NCI-H1092 (cell line): ENCODE measurements at places on chromosomes 2 and 18.

DNA sequence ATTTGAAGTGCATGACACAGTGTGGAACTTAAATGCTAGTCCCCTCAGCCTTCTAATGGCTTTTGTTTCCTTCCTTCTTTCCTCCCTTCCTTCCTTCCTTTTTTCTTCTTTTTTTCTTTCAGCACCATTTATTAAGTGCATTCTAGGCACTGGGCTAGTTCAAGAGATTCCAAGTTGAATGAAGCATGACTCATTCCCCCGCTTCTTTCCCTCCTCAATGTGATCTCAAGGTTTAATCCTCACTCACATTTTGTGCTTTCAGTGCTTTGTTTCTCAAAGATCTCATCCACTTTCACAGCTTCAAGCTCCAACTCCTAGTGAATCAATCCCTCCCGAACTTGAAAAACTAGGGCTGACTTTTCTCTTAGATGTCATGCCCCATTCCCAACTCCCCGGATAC is 90.1 kb downstream of the LBH start:
- DNase-seq: no peak

DNA sequence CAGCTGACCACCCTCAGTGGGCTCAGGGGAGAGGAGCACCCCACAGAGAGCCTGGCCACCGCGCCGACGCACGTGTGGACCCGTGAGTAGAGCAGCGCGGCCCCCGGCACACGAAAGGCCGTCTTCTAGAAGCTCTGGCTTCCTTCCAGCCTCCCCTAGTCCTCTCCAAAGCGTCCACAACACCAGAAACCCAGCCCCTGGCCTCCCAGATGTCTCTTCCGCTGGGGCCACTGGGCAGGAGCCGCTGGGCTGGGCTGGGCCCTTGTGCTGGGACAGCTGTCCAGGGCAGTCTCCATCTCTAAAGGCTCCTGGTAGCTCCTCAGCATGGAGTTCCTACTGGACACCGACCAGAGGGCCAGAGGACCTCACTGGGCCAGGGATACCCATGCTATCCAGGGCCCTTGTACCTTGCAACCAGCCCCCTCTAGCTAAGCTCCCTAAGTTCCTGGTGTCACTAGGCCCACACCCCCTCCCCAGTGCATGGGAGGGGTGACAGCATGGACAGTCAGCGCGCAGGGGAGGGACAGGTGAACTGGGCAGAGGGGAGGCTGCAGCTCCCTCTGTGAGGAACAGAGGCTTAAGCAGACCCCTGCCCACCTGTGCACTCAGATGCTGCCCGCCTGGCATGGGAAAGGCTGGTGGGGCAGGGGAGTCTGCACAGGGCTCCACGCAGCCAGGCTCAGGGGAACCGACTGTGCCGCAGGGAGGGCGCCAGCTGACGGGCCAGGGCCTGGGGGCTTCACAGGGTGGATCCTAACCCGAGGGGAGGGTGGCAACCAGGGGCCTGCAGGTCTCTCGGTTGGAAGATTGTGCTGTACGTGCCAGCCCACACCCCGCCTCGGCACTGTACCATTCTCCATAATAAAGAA is 32.9 kb downstream of the MTERF4 start:
- no peak for DNase-seq

GRCh38 chr2:126720638-126721037 is 64.7 kb downstream of the GYPC start:
- no peak for DNase-seq

DNA sequence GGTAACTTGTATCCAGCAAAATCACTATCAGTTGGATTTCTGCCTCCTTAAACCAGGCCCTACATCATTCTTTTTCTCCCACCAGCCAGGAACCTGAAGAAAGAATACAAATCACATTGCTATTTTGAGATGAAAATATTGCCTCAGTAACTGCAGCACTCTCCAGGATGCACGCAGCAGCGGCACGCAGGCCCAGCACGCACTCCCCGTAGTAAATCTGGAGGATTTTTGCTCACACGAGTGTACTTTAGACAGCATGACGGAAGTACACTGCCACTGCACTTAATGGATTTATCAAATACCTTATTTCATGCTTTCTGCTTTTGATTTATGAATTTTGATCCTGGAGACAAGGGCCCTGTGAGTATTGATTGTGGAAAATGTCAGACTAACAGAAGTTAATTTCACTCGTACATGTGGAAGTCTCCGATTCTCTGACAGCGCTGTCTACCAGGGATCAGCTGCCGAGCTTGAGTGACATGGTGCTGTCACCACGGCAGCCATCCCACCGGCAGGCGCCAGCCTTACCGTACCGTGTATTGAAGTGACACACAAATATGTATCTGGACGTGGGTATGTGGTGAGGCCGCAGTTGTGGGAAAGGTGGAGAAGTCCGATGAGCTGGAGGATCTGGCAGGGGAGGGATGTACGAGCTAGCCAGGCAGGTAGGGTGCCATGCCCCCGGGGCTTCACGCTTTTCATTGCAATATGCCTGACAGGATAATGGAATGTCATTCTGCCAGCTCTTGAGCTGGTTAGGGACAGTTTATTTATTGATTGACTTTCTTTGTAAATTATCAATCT is 863.7 kb downstream of the GALR1 start:
- DNase-seq: no peak

GRCh38 chr2:18522484-18523146 is 37.8 kb downstream of the RDH14 start:
- no peak for DNase-seq

- no peak for DNase-seq
Observed at GRCh38 chr18:64027931-64028695, 58.2 kb downstream of the SERPINB8 start.

DNA sequence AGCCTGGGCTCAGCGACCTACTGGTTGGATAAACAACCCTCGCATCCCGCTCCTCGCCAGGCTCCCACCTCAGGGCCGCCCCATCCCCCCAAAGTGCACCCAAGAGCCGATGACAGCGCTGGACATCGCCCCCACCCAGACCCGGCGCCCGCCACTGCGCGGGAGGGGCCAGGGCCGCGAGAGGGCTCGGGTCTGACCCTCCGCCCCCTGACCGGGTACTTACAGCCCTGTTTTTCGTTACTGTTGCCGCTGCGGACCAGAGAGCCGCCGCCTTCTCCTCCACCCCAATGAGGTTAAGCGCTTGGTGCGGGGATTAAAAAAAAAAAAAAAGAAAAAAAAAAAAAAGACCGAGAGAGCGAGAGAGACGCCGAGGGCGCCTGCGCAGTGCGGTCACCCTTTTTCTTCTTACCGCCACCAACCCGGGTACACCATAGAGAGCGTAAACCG is at the start of gene CLASP1:
CLASP1 (minus strand) TSS at position 314 of the 447 bp plus-strand sequence. CDS start 43,567 bp downstream, outside the sequence.
- no peak for DNase-seq

DNA sequence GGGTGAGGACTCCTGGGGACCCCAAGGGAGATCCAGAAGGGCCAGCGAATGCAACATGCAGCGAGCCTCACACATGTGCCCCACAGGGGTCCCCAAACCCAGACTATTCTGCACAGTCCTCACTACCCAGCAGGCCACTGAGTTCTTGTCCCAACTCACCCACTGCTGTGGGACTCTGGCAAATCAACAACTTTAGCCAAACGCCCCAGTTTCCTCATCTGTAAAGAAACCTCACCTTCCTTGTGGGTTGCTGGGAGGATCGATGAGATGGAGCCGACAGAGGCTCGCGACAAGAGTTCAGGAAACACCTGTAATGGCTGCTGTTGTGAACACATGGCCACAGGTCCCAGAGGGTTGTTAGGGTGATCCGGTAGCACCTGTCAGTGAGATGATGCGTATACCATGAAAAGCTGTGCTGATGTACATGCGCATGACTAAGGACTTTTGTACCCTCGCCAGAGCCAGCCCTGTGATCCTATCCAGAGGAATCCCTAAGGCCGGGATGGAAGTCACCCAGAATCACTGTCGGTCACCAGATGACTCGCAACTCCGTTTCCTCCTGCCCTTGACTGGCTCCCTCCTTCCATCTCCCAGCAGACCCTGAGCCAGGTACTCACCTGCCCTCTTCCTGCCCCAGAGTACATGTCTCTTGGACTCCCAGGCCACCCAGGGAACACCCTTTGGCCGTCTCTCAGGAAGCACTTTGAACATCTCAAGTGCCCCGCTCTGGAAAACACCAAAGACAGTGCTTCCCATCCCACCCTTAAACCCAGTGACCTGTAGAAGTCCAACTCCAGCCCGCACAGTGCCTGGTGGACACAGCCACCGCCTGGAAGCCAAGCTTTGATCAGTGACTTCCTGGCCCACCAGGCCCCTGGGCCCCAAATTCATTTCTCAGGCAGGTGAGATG is 103.3 kb upstream of the ID2 start:
- DNase-seq: no peak

DNA sequence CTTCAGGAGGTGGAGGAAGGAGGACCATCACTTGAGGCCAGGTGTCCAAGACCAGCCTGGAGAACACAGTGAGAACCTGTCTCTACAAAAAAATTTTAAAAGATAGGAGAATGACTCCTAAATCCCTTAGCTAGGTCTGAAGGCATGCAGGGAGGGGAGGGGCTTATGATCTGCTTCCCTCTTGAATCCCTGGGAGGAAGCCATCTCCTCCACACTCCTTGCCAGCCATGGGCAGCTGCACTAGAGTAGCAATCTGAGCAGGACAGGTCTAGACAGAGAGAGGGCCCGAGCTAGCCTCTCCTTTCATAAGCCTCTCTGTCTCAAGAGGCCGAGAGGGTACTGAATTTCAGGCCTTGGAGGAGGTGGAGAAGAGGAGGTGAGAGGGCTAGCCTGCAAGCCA is 42.5 kb downstream of the DAPL1 start:
- no peak for DNase-seq

GRCh38 chr2:24913911-24914310 is 6.1 kb downstream of the ADCY3 start:
- no peak for DNase-seq

GRCh38 chr2:84959095-84959565 is 11.8 kb upstream of the KCMF1 start:
- DNase-seq: no peak

DNA sequence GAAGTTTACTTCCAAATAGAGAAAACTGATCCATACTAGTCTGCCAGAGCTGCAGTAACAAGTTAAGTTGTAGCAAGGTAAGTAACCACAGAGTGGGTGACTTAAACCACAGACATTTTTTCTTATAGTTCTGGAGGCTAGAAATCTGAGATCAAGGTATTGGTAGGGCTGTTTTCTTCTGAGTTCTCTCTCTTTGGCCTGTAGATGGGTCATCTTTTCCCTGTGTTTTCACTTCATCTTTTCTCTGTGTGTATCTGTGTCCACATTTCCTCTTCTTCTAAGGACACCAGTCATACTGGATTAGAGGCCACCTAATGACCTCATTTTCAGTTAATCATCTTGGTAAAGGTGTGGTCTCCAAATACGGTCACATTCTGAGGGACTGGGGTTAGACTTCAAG is 142.9 kb upstream of the MEX3C start:
- no peak for DNase-seq

- DNase-seq: no peak
Observed at GRCh38 chr2:43024515-43025011, 201.8 kb downstream of the ZFP36L2 start.

GRCh38 chr18:28177828-28178635 is 1.1 kb upstream of the CDH2 start:
- DNase-seq: peak; percentile 82

GRCh38 chr2:189164746-189165145 is 14.8 kb downstream of the COL5A2 start:
- DNase-seq: no peak

GRCh38 chr2:172204309-172204708 is 101.6 kb upstream of the DLX2 start:
- DNase-seq: no peak

- DNase-seq: no peak
Observed at GRCh38 chr2:40034198-40034597, 255.1 kb upstream of the THUMPD2 start.

DNA sequence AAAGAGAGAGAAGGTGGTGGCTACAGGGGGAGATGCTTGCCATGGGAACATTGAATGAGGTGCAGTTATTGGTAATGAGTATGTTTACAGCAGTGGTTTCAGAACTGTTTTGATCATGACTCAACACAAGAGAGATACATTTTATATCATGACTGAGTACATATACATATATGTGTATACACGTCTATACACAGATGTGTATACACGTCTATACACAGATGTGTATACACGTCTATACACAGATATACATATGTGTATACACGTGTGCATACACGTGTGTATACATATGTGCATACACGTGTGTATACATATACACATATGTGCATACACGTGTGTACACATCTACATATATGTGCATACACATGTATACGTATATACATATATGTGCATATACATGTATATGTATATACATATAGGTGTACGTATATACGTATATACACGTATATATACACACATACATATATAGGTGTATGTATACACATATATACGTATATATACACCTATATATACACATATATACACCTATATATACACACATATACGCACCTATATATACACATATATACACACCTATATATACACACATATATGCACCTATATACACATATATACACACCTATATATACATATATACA is 518.5 kb downstream of the TSN start:
- DNase-seq: no peak

DNA sequence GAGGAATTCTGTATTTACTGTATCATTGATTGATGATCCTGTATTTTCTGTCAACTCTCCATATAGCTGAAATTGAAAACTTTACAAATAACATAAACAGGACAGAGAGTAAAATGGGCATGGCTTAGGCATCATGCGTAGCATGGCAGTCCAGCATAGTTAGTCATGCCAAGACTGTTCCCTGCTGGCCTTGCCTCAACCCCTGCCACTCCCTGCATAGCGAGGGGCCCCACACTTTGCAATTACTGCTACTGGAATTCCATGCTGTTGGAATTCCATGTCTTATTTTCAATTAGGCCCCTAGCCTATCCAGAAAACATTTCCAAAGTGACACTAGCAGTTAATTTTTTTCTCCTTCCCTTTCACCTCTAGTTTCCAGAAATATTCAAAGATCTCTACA is 15.1 kb upstream of the SOX11 start:
- DNase-seq: no peak

- no peak for DNase-seq
Observed at GRCh38 chr2:176317199-176317598, 48.0 kb downstream of the MTX2 start.

GRCh38 chr2:200099256-200099655 is 143.9 kb downstream of the MAIP1 start:
- no peak for DNase-seq

GRCh38 chr2:100627330-100628300 is 64.8 kb downstream of the PDCL3 start:
- no peak for DNase-seq

DNA sequence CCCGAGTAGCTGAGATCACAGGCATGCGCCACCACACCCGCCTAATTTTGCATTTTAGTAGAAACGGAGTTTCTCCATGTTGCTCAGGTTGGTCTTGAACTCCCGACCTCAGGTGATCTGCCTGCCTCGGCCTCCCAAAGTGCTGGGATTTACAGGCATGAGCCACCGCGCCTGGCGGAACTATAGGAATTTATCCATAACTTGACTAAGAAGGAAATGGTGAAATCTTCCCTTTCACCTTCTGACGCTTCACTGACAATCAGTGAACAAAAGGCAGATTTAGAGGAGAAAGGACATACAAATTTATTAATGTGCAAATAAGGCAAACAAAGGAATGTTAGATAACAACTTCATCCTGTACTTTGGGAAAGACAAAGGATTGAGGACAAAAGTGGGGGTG is 15.4 kb upstream of the GULP1 start:
- no peak for DNase-seq
